ENCODE measurements at places on chromosomes 7 and 10.

GRCh38 chr7:113368256-113368655, 249.9 kb upstream of the SMIM30 start:
- no peak for DNase-seq

DNA sequence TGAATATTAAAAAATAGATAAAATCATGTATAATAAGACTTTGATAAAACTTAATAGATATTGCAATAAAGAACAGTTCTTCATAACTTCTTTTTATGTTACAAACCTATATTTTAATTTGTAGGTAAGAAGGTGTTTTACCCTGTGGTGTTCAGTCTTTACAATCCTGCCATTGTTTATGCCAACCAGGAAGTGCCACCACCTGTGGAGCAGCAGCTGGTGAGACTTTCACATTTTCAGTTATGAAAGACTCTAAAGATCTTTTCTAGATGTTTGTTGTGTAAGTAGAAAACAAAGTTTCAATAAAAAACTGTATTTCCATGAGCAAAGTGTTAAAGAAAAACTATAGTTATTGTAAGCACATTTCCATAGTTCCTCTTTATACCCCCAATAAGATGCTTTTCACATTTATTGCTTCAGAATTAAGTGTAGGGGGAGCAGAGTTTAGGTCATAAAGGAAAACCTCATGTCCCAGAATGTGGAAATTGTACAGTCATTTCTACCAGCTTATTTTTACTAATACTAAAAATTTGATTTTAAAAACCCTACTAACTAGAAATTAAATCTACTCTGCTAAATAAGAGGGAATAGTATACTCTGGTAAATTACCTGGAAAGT, 28.7 kb downstream of the CSGALNACT2 start:
- DNase-seq = no peak

GRCh38 chr10:98259606-98260315, 8.2 kb downstream of the LOXL4 start:
- no peak for DNase-seq

GRCh38 chr7:7119729-7120128, 62.6 kb upstream of the C1GALT1 start:
- DNase-seq = no peak

GRCh38 chr10:124943301-124944092, 1.6 kb downstream of the ZRANB1 start:
- no peak for DNase-seq

DNA sequence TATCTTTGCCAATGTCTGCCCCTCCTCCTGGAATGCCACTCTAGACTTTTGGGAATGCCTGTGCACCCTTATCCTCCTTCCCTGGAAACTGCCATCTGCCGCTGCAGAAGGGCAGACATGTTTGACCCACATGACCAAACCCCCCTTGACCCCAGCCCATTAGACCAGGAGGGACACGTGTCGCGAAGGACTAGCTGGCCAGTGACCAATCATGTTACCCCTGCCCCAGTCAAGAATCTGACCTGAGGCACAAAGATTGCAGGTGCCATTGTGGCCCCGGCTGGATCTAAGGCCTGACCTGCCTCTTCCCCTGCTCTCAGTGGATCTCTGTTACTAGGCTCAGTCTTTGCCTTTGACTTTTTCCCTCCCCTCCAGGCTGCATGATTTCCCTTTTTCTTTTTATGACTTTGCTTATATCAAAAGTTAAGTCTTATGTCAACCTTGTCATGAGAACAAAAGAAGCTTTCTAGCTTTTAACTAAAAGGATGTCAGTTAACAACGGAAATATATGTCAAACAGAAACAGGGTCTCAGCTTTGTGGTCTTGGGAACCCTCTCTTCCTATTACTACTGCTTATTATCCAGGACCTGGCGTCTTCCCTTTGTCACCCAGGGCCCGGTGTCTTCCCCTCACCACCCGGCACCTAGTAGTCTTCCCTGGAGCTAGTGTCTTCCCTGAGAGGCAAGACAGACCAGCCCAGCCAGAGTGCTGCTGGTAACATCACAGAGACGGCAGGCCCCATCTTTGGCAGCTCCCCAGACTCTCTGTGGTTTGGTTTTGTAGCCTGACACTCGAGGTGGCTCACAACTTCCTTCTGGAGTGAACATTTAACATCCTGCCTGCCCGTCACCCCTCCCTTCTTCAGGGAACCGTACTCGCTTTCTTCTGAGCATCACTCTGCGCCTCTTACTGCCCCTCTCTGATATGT, 24.4 kb upstream of the PPIF start:
- DNase-seq = peak; percentile 89

- no peak for DNase-seq
These were observed 700 bp downstream of the NIPSNAP2 start for GRCh38 chr7:55965100-55965470.

DNA sequence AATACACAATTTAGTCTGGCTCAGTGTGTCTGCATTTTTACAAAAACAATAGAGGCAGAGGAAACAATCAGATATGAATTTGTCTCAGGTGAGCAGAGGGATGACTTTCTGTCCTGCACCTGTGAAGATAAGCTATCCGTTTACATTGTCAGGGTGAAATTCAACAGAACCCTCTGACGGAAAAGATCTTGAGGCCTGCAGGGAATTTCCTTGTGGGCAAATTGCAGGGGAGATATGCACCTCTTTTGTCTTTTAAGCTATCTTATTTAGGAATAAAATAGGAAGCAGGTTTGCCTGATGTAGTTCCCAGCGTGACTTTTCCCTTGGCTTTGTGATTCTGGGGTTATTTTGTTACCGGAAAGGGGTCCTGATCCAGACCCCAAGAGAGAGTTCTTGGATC, 325.1 kb downstream of the GALNT17 start:
- no peak for DNase-seq

GRCh38 chr7:130433301-130433700, 7.5 kb downstream of the CEP41 start:
- no peak for DNase-seq

- no peak for DNase-seq
These were observed 139.0 kb downstream of the LRRN3 start for GRCh38 chr7:111229916-111230315.

DNA sequence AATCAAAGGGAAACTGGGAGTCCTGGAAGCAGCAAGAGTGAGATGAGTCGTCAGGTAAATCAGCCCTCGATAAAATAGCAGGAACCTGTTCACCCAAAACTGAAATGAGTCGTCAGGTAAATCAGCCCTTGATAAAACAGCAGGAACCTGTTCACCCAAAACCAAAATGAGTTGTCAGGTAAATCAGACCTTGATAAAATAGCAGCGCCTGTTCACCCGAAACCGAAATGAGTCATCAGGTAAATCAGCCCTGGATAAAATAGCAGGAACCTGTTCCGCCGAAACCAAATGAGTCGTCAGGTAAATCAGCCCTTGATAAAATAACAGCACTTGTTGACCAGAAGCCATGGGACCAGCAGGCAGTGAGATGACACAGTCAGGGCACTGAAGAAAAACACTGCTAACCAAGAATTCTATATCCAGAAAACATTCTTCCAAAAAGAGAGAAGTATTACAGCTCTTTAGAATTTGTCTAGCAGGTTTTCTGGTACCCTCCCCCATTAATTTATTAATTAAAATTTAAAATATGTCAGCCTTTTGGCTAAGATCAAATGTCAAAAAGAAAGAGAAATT, 3.4 kb upstream of the CYP2E1 start:
- no peak for DNase-seq

DNA sequence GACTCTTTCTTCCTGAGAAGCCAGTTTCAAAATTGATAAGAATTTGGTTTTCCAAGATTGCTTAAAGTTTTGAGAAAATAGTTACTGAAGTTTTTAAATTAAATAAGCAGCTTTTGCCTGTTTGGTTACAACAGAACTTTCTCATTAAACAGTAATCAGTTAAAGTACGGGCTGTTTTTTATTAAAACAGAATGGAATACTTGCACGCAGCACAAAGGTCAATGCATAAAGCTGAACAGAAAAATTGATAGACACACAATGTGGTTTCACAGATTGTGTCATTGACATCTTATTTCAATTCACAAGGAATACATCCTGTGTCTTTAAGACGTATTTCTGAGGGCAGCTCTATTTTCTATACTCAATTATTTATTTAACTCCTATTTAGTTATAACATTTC, 192.2 kb downstream of the PRKG1 start:
- no peak for DNase-seq

DNA sequence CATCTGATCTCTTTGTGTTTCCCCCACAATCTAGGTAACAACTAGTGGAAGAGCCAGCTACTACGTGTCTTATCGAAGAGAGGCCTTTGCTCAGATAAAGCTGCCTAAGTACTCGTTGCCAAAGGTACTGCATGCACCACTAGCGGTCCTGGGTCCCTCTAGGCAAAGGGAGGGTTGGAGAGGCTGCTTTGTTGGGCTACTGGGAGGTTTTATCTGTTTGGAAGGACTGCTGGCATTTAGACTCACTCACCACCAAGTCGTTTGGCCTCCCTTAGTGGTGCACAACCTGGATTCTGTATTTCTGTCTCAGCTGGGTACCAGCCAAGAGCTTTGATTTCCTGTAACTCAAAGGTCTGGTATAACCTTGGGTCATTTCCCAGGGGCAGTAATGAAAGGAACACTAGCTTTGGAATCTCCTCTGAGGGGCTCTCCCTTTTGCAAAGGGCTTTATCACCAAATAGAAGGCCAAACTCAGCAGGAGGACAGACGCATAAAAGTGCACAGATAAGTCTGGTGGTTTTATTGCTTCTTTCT, 498.3 kb downstream of the SORCS3 start:
- DNase-seq = no peak

GRCh38 chr10:96252730-96253129, 18.6 kb downstream of the BLNK start:
- no peak for DNase-seq

- peak; percentile 45 for DNase-seq
These were observed 18.8 kb downstream of the ZC3HAV1L start for GRCh38 chr7:139016931-139017511.

DNA sequence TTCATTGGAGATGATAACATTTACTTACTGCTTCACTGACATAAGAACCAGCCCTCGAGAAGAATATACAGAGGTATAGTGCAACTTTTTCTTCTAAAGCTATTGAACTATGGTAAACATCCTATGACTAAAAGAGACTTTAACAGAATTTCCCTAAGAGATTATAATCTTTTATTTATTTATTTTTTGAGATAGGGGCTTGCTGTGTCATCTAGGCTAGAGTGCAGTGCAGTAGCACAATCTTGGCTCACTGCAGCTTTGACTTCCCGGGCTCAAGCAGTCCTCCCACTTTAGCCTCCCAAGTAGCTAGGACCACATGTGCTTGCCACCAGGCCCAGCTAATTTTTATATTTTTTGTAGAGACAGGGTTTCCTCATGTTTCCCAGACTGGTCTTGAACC, 258.5 kb upstream of the FERD3L start:
- DNase-seq = no peak

- DNase-seq = peak; percentile 51
These were observed 107.0 kb upstream of the INSIG1 start for GRCh38 chr7:155190688-155191087.

GRCh38 chr7:18196638-18197037, 169.0 kb upstream of the PRPS1L1 start:
- DNase-seq = no peak

DNA sequence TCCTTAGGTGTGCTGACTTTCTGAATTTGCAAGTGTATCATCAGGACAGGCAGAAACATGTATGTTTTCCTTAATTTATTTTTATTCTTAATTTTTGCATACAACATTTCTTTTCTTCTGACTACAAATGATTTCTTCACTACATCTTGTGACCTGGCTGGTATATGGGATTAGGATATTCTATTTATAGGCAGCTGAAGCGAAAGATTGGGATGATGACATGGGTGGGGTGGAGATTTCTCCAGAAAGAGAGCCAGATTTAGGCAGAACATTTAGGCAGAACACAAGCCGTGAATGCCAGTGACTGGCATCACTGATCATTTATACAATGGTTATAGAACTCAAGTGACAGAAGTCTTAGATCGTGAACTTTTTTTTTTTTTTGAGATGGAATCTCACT, 256.7 kb downstream of the KLF6 start:
- DNase-seq = no peak

DNA sequence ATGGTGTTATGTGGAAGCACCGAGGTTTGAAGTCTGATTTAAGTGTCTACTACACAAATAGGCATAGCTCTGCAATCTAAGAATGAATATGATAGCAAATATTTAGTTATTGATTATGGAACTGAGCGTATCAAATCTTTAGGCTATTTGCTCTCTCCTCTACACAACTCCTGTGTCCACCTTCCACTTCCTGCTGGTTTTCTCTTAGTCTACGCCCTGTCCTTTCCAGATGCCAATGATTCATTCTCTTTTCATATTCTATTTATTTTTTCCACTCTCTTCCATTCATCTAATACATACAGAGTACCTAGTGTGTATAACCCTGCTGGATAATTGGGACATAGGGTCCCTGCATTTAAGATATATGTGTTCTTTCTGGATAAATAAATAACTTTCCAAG, 83.7 kb downstream of the DGKB start:
- no peak for DNase-seq

DNA sequence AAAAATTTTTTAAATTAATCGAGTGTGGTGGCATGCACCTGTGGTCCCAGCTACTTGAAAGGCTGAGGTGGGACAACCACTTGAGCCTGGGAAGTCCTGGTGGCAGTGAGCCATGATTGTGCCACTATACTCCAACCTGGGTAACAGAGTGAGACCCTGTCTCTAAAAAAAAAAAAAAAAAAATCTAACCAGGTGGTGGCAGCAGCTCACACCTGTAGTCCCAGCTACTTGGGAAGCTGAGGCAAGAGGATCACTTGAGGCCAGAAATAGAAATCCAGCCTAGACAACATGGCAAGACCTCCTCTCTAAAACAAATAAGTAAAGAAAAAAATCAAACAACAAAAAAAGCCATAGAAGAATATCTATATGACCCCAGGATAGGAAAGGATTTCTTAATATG, 3.6 kb upstream of the MYOF start:
- DNase-seq = no peak

DNA sequence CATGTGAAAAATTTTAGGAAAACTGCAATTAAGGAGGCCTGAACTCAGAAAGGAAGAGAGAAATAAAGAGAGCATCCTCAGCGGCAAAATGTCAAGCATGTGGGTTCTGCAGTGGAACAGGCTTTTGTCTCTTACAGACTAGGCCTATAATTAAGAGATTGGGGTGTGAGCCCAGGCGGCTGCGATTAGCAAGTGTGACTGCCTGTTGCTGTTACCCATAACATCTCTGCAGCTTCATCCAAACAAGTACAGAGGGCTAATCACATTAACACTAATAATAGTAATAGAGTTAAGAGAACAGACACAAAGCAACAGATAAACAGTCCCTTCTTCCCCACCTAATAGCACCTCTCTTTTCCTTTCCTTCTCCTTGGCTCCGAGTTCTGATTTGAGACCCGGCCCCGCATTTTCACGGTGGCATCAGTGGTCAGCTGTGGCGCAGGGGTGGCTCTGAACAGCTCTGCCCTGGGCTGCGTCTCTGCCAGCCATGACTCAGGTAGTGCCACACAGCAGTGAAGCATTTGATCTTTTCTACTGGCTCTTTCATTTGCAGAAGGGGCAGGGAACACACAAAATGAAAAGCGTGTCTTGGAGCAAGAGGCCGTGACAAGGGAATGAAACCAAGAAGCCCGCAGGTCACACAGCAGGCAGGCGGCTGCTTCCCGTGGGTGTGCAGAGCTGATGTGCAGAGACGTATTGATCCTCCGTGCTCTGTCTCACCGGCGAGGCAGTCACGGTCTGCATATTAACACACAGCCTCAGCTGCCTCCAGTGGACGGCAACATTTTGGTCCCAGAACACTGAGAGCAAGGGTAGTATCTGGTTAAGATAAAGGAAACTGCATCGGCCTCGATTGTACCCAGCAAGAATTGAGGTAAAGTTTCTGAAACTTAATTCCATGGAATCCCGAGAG, 103.1 kb downstream of the KLF6 start:
- no peak for DNase-seq
